ENCODE measurements at places on chromosomes 11 and 22.

GRCh38 chr11:75478783-75479596 is 46.0 kb upstream of the KLHL35 start:
- no peak for DNase-seq

- DNase-seq: peak; percentile 74
Measured at GRCh38 chr22:38731703-38732161, 24.1 kb downstream of the SUN2 start.

DNA sequence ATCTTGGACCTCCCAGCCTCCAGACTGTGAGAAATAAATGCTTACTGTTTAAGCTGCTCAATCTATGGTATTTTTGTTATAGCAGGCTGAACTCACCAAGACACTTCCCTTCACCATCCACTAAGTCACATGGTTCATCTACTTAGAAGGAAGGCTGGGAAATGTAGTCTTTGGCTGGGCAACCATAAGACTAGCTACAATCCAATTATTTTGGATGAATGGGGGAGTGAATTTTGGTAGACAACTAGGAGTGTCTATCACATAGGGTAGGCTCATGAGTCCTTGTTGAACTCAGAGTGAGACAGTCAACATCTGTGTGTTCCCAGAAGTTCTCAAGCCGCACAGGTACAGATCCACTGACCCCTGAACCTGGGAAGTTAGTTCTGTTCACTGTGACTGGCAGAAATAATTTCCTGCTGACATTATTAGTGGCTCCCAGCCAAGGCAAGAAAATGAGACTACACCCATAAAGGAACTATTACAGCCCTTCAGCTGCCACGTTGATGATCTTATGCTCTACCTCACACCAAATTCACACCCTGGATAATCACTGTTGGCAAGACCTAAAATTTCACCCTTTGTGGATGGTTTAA is 3.1 kb upstream of the SLC35C1 start:
- no peak for DNase-seq

GRCh38 chr11:46686886-46687795 is 13.3 kb downstream of the ARHGAP1 start:
- no peak for DNase-seq

DNA sequence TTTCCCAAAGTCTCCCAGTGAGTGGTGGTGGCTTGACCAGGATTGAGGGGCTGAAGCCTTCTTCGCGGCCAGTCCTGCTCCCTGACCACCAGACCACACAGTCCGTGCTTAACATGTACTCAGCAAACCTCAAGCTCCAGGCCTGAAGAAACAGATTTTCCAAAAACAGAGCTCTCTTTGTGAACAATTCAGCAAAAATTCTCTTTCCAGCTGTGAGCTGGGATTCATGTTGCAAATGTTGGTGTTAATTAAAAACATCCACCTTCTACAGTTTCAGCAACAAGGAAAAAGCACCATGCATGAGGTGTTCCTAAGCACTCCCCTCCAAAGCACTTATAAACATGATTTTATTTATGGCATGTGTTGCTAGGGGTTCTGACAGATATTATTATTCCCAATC is 129.5 kb downstream of the ETS1 start:
- no peak for DNase-seq

DNA sequence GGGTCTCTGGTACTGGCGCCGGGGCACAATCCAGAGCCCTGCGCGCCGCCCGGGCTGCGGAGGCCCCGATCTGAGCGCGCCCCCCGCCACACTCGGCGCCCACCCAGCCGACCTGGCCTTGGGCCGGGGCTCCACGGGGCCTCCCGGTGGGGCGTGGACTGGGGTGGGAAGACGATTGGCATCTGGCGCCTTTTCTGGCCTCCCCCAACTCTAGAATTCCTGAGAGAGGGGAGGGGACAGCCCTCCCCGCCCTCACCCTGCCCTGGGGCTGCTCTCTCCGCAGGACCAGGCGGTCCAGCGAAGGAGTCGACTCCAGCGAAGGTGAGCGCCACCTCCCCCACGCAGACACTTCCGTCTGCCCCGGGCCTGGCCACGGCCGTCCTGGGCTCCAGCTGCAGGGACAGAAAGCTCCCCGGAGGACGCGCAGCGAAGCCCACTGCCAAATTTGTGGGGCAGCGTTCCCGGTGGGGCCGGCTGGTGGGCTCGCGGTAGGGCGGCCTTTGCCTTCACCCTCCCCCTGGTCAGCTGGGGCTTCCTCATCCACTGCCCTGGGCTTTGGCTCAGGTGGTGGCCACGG is 593 bp downstream of the SSH3 start:
- no peak for DNase-seq

- no peak for DNase-seq
Measured at GRCh38 chr11:112735470-112735869, 225.8 kb upstream of the NCAM1 start.

DNA sequence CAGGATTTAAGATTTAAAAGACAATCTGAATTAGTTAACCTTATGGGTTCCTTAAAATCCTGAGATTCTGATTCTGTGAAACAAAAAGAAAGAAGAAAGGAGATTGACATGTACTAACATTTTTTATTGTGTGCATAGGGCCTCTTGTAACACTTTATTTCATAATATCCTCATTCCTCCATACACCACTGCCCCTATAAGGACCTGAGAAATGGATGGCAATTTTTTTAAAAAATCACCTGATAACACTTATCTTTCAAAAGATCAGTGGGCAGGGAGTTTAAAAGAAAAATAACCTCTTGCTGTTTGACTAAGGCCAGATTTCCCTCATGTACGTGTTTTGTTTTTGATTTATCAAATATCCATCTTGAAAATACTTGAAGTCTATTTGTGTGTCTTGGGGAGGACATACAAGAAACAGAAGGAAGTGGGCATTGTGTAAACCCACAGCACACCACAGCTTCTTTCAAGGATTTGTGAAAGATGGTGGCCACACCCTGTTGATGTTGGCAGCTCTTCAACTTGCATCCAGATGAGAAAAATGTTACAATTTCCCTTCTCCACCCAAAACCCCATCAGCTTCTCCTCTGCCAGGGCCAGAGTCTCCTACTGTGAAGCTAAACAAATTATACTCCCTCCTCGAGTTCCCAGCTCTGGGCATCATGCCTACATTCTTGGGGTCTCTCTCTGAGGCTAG is 35.0 kb upstream of the MPEG1 start:
- DNase-seq: no peak

- DNase-seq: no peak
Measured at GRCh38 chr11:59076876-59077571, 9.1 kb upstream of the GLYATL1B start.

DNA sequence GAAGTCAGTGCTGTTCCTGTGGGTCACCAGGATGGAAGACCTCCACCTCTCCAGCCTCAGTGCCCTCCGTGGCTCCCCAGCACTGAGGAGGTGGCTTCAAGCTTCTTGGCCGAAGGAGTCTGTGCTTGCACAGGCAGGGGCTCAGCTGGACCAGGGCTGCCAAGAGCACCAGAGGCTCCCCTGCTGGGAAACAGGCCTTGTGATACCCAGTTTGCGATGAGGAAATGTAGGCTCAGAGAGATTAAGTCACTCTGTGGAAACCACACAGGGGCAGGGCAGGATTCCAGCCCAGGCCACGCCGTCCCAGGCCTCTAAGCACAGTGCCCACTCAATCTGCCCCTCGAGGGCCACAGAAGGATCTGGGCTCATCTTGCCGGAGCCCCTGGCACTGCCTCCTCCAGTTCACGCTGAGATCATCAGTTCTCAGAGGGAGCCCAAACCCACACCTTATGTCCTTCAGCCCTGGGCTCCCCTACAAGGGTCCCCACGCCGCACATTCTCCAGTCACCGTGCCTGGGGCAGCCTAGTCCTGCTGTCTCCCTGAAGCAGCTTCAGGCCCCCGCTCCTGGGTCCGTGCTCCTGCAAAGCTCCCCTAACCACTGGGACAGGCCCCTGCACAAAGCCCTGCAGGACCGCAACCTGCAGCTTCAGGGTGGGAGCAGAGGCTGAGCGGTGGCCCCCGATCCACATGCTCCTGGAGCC is 21.6 kb downstream of the ANO1 start:
- DNase-seq: peak; percentile 79

DNA sequence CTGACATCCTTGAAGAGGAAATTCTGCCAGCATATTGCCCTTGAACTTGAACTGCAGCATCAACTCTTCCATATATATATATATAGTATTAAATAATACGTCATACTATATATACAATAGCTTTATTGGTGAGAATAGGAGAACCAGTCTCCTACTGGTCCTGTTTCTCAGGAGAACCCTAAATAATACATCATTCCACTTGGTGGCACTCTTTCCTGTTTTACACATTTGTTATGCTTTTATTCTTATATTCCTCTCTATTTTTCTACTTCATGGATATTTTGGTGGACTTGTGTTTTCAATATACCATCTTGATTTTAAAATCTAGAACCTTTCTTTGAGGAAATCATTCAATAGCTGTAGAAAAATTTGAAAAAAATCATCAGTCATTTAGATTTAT is 193.3 kb downstream of the TRPC6 start:
- DNase-seq: no peak

- DNase-seq: no peak
Measured at GRCh38 chr11:130732476-130732875, 183.8 kb downstream of the SNX19 start.

DNA sequence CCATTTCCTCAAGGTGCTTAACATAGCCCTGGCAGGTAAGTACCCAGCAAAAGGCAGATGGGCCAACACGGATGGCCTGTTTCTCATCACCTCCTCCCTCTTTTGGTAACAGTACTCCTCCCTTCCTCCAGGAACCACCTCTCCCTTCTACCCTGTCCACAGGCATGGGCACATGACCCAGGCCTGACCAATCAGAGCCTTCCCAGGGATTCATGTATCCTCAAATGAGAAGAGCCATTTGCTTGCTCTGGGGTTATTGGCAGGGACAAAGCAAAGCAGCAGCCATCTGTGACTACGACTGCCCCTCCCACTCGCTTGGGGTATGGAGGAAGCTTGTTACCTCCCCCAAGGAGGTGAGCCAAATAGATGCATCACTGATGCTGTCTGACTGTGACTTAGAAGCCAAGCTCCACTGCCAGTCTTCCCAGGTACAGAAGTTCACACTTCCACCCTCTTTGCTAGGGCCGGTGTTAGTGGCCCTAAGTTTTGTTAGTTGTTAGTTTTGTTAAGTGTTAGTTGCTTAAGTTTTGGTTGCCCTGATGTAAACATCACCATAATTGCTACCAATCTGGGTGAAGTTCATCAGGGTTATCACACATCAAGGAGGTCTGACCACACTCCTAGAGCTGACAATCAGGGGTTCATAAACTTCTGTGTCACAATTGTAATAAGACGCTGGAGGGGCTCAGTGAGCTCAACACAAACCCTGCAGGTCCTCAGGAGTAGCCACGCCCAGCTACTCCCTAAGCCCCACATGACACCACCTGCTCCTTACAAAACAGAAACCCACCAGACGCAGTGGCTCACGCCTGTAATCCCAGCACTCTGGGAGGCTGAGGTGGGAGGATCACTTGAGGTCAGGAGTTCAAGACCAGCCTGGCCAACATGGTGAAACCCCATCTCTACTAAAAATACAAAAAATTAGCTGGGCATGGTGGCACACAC is 57.3 kb downstream of the ARFGAP3 start:
- DNase-seq: no peak

DNA sequence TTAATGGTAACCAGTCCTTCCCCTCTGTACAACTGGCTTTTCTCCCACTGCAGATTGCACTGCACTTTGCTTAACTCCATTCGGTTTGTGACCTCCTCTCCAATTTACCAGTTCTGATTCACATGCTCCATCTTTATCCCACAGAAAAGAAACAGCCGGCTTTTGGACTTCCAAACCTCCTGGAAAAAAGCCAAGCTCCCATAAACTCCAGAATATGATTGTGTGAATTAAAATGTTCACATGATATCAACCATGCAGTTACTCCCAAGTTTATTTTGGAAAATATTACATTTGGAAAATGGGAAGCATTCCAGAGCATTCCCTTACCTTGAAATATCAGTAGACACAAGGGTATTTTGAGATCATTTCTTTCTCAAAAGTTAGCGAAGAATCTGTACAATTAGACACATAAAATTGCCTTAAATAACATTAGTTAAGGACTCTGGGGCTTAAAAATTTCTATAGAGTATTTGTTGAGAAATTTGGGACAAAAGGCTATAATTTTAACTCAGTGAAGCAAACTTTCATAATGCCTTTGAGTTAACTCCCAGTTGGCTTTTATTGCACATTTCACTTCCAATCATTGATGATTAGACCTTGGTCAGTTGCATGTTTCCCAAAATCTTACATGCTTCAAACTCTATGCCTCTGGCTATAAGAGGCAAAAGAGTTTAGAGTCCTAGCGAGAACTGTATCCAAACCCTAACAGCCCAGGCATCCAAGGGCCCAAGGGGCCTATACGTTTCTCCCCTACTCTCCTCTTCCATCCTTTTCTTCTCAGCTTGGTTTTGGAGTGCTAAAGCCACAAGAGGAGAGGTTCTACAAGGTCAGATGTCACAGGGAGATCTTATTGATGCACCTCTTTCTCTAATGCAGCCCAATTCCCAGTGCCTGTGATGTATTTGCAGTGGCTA is 23.6 kb upstream of the TMEM135 start:
- no peak for DNase-seq

GRCh38 chr11:66465373-66466224 is 1.1 kb upstream of the PELI3 start:
- no peak for DNase-seq

GRCh38 chr11:46238967-46239800 is 38.3 kb upstream of the CREB3L1 start:
- peak; percentile 89 for DNase-seq

DNA sequence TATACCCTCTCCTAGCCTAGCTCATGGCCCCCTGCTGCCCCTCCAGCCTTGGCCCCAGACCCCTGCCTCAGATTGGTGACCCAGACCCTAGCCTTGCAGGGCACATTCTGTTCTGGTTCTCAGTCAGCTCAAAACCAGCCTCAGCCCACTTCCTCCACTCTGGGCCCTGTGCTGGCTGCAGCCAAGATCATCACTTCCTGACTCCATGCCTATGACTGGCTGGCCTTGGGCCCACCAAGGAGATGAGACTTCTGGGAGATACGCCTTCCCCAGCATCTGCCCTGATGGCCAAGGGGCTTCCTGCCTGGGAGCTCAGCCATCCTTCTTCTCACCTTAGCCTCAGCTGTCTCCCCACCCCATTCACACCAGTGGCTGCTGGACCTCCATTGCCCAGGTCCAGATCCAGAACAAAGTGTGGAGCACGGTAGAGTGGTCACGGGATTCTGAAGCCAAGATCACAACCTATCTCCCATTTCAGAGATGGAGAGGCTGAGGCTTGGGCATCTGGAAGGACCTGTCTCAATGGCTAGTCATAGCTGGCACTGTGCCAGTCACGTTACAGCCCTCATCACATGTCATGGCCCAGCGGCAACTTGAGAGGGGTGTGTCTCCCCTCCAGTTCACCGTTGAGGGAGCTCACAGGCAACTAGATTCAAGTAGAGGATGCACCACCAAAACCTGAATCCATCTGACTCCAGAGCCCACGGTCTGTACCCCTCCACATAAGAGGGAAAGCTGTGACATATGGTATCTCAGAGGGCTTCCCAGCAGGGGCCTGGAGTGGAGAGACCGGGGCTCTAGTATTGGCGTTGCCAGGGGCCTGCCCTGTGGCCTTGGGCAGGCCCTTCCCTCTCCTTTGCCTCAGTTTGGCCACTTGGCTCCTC is 43.0 kb upstream of the KLHL35 start:
- peak; percentile 63 for DNase-seq
